Uterus (tissue), 4 donors: ENCODE measurements at places on chromosomes 6 and 20. TPM values are rescaled to one million over a fixed set of nuclear protein-coding genes. Genes with fewer than 3 reads are reported as not detected.

DNA sequence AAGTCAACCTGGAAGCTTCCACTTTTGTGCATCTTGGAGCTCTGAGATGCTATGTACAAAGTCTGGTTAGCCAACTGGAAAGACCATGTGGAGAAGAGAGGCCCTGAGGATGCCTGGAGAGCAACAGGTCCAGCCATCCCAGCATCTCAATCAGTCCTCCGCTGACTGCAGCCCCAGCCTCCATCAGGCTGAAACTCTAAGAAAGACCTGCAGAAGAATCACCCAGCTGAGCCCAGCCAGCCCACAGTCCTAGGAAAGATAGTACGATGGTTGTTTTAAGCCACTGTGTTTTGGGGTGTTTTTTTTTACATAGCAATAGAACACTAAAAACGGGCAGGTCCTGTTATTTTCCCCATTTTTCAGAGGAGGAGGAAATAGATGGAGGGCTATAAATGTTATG is 84.0 kb downstream of the NCR2 start:
- no peak for DNase-seq

The GCNT2 gene
- 8.5 TPM for total RNA-seq

- DNase-seq: no peak
Observed at GRCh38 chr6:156999762-157000161, 222.6 kb downstream of the ARID1B start.

The ELOVL2 gene
- 0.09 TPM for total RNA-seq

GRCh38 chr6:28953585-28954258 is 29.9 kb upstream of the TRIM27 start:
- no peak for DNase-seq

GRCh38 chr6:7761051-7761450 is 35.2 kb downstream of the BMP6 start:
- DNase-seq: no peak

DNA sequence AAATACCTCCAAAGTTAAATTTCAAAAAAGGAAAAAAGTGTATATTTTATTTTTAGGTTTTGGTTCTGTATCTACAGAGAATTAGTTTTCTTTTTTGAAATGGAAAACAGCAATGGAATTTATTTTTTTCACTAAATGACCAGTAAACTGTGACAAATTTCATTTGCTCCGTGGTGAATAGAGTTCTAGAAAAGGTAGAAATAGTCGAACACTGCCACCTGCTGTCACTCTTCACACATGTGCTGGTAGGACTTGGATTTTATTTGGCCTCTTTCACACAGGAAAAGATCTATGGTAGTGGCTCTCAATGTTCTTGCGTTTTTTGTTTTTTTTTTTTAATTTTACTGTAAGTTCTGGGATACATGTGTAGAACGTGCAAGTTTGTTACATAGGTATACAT is 312.5 kb downstream of the EYA4 start:
- DNase-seq: peak; percentile 23

DNA sequence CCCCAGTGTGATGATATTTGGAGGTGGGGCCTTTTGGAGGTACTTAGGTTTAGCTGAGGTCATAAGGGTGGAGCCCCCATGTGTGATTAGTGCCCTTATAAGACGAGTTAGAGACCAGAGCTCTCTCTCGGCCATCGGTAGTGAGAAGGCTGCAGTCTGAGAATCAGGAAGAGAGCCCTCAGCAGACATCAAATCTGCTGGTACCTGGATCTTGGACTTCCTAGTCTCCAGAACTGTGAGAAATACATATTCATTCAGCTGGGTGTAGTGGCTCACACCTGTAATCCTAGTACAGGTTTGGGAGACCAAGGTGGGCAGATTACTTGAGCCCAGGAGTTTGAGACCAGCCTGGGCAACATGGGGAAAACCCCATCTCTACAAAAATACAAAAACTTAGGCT is 48.7 kb upstream of the DDR1 start:
- no peak for DNase-seq

The WFDC8 gene
- total RNA-seq: not detected

DNA sequence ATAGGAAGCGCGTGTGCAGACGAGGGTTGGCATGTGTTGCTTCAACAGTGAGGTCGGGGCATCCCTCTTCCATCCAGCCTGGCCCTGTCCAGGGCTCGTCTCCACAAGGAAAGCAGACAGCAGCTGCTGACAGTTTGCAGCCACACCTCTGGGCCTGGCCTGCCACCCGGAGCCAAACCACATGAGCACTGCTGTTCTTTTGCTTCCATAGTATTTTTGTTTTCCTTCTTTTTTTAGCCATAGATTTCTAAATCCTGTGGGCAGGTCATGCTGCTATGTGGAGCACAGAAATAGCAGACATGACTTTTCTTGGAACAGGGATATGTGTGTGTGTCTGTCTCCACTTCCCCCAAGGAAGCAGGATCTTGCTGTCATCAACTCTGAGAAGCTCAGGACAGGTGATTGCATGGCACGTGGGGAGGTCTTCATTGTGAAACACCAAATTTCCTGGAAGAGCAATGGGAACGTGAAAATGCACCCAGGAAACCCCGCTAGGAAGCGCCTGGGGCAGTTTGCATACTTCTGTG is 167.4 kb downstream of the DTNBP1 start:
- DNase-seq: no peak

DNA sequence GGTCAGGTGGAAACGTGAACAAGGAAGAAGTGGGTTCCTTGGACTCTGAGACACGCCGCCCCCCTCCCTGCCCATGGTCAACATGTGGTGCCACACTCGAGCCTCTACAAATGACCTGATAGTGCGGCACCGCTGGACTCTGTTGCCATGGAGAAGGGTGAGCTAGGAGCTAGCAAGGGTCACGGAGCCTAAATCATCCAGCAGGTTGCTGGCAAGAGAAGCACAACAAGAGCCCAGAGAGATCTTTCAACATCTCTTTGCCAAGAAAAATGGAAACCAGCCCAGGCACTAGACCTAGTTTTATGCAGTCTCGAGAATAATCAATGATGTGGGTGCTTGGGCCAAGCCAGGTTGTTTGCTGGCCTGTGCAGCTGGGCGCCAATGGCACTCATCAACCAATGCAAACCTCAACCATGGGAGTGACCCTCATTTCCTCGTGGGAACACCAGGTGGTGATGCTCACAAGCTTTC is 69.5 kb downstream of the NOL4L start:
- no peak for DNase-seq

The HAO1 gene
- total RNA-seq: not detected
